ENCODE measurements at places on chromosomes 3 and 15. TPM values are rescaled to one million over a fixed set of nuclear protein-coding genes. Genes with fewer than 3 reads are reported as not detected.

DNA sequence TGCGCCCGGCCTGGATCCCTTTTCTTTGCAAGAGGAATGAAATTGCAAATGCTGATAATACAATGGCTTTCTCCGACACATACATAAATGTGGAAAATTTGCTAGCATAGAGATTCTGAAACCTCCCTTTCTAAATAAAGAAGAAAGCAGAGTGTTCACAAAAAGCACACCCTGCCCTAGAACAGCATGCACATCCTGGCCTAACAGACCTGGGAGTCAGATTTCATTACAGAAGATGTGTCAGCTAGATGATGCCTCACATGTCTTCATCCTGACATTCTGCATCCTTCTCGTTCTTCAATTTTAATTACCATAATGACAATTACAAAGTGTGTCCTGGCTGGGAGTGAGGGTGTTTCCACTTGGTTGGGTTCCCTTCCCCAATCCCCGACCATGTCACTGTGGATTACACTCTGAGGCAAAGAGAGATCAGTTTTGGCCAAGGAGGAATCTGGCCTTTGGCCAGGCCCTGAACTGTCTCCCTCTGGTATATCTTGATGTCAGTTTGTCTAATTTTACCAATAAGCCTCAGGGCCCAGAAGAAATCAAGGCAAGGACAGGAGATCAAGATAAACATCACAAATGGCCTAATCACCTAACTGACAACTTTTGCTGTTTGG, 104.9 kb upstream of the SPATA12 start:
- no peak for DNase-seq
- no peak overlapping the region for H3K4me3 ChIP-seq
- peaks cover 1% of the 10 kb centered on the region for H3K4me1 ChIP-seq
- H3K27me3 ChIP-seq = peaks cover 2% of the 10 kb centered on the region

GRCh38 chr15:48641416-48641815, 4.1 kb downstream of the FBN1 start:
- no peak overlapping the region for H3K4me3 ChIP-seq
- H3K27ac ChIP-seq = no peak overlapping the region
- no peaks in the 10 kb centered on the region for H3K36me3 ChIP-seq
- peaks cover 6% of the 10 kb centered on the region for H3K4me1 ChIP-seq

DNA sequence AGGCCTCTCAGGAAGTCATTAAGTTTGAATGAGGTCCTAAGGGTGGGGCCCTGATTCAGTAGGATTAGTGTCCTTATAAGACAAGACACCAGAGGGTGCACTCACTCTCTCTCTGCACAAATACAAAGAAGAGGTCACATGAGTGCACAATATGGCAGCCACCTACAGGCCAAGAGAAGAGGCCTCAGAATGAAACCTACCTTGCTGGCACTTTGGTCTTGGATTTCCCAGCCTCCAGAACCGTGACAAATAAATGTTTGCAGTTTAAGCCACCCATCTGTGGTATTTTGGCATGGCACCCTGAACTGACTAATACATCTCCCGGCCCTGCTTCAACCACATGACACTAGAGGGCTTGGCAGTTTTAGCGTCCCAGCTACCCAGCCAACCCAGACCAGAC, 73.9 kb upstream of the CHRNB4 start:
- H3K27me3 ChIP-seq = peaks cover 29% of the 10 kb centered on the region
- no peak overlapping the region for H3K27ac ChIP-seq
- DNase-seq = no peak
- H3K4me1 ChIP-seq = peaks cover 7% of the 10 kb centered on the region
- no peak overlapping the region for H3K4me3 ChIP-seq

The GXYLT2 gene
- not detected for total RNA-seq

GRCh38 chr3:69309814-69310213, 76.1 kb downstream of the FRMD4B start:
- H3K27ac ChIP-seq = no peak overlapping the region
- DNase-seq = no peak
- peaks cover 10% of the 10 kb centered on the region for H3K4me1 ChIP-seq
- H3K36me3 ChIP-seq = no peaks in the 10 kb centered on the region
- H3K4me3 ChIP-seq = no peak overlapping the region
- peaks cover 4% of the 10 kb centered on the region for H3K27me3 ChIP-seq

The RAD51 gene
- total RNA-seq = 52.4 TPM

DNA sequence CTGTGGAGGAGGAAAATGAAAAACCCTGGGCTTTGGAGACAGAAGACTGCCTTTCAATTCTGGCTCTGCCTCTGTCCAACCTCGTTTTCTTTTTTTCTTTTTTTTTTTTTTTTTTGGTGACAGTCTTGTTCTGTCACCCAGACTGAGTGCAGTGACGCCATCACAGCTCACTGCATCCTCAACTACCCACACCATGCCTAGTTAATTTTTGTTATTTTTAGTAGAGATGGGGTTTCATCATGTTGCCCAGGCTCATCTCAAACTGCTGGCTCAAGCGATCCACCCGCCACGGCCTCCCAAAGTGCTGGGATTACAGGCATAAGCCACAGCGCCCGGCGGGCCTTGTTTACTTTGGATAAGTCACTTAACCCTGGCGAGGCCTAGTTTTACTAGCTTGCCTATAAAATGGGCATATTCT, 66.3 kb upstream of the SLC25A26 start:
- H3K27ac ChIP-seq = no peak overlapping the region
- H3K4me1 ChIP-seq = no peaks in the 10 kb centered on the region
- no peak for DNase-seq
- H3K4me3 ChIP-seq = no peak overlapping the region
- H3K36me3 ChIP-seq = no peaks in the 10 kb centered on the region

The CNTN6 gene
- not detected for total RNA-seq

GRCh38 chr3:63921741-63922482, 9.7 kb upstream of the SCAANT1 start:
- no peak for DNase-seq
- H3K27me3 ChIP-seq = no peaks in the 10 kb centered on the region
- H3K36me3 ChIP-seq = peaks cover 49% of the 10 kb centered on the region
- no peak overlapping the region for H3K4me3 ChIP-seq

- no peaks in the 10 kb centered on the region for H3K36me3 ChIP-seq
- no peak for DNase-seq
- no peak overlapping the region for H3K4me3 ChIP-seq
- peaks cover 8% of the 10 kb centered on the region for H3K27me3 ChIP-seq
- no peak overlapping the region for H3K27ac ChIP-seq
- H3K4me1 ChIP-seq = no peaks in the 10 kb centered on the region
These were observed 255.6 kb downstream of the ZNF621 start for GRCh38 chr3:40780291-40780924.

GRCh38 chr3:122088531-122088930, 33.4 kb downstream of the CD86 start:
- no peak overlapping the region for H3K27ac ChIP-seq
- no peak overlapping the region for H3K4me3 ChIP-seq
- no peaks in the 10 kb centered on the region for H3K36me3 ChIP-seq
- peaks cover 7% of the 10 kb centered on the region for H3K27me3 ChIP-seq

GRCh38 chr3:187900993-187901755, 155.9 kb upstream of the BCL6 start:
- H3K36me3 ChIP-seq = peaks cover 4% of the 10 kb centered on the region
- no peak overlapping the region for H3K27ac ChIP-seq
- H3K27me3 ChIP-seq = no peaks in the 10 kb centered on the region
- DNase-seq = no peak

The FAM43A gene
- 6.6 TPM for total RNA-seq

The EPHA3 gene
- total RNA-seq = not detected

DNA sequence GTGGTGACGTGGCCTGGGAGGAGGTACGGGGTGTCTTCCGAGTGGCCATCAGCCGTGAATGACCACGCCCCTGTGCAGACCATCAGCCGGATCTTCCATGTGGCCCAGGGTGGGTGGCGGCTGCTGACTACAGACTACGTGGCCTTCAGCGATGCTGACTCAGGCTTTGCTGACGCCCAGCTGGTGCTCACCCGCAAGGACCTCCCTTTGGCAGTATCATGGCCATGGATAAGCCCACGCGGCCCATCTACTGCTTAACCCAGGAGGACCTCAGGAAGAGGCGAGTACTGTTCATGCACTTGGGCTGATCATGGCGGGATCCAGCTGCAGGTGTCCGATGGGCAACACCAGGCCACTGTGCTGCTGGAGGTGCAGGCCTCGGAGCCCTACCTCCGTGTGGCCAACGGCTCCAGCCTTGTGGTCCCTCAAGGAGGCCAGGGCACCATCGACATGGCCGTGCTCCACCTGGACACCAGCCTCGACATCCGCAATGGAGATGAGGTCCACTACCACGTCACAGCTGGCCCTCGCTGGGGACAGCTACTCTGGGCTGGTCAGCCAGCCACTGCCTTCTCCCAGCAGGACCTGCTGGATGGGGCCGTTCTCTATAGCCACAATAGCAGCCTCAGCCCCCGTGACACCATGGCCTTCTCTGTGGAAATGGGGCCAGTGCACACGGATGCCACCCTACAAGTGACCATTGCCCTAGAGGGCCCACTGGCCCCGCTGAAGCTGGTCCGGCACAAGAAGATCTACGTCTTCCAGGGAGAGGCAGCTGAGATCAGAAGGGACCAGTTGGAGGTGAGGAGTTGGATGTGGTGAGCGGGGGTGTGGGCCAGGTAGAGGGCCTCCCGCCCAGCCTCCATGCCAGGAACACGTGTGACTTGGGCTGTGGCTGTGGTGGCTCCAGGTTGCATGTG, 178.4 kb downstream of the TBC1D2B start:
- H3K27ac ChIP-seq = no peak overlapping the region
- H3K27me3 ChIP-seq = no peaks in the 10 kb centered on the region
- peak; percentile 15 for DNase-seq
- no peaks in the 10 kb centered on the region for H3K36me3 ChIP-seq
- no peaks in the 10 kb centered on the region for H3K4me1 ChIP-seq

The SH2D7 gene
- total RNA-seq = 0.11 TPM

DNA sequence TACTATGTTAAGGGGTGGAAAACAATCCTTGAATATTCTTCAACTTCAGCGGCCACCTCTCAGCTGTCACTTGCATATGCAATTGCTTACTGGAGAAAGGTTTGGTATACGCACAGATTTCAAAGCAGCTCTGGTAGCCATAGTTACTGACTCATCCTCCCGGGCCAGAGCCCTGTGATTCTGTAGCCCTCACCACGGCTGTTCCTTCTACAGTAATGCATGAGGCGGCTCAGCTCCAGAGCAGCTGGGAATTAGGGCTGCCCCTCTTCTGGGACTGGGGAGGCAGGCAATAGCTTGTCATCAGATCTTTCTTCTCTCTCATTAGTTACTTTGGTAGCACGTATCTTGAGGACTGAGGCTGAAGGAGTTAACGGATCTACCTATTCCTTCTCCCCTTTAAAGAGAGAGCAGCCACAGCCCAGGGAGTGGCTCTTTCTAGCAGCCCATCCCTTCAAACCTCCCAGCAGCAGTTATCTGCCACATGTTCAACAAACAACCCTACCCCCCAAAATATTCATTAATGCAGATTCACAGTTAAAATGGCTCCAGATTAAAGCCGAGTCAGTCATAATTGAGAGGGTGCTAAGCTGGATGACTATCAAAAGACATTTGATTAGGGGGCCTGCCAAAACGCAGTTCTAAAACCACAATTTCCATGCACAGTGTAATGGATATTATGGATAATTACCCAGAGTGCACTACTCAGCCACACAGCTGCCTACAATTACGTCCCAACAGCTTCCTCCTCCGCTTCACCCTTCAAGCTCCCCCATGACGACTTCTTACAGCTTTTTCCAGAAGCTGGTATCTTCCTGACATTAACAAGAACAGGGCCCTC, 54.7 kb downstream of the ETV5 start:
- H3K27ac ChIP-seq = no peak overlapping the region

GRCh38 chr3:4703054-4703480, 209.9 kb downstream of the ITPR1 start:
- H3K4me1 ChIP-seq = peaks cover 38% of the 10 kb centered on the region
- H3K4me3 ChIP-seq = peak overlapping the region; percentile 32
- H3K27me3 ChIP-seq = no peaks in the 10 kb centered on the region

DNA sequence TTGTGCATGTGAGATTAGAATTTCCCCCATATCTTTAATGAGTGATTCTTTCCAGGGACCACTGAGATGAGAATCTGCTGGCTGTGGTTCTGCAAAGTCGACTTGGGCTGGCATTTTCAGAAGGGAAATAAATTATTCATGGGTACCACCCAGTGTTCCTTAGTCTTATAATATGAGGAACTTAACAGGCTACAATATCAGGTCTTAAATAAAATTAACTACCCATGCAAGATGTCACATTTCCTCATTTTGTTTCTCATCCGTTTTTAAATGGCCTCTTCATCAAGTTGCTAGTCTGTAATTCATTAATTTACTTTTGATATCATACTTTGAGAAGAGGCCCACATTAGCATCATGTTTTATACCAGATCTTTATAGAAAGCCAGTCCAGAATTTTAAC, 58.3 kb upstream of the SKOR1 start:
- H3K4me3 ChIP-seq = no peak overlapping the region
- H3K27ac ChIP-seq = no peak overlapping the region

DNA sequence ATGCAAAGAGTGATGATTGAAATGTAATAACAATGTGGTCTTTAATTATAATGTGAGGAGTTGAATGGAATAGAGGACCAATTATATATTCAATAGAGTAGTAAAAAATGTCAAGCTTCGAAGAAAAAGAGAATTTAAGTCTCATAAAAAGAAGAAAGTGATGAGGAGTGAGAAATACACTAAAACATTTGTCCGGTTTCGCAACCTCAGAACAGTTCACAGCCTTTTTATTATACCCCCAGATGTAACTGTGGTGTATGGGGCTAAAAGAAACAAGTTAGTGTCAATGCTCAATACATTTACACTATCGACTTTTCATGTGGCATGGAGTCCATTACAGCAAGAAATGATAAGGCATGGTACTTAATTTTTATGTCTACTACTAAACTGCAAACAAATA, 386.5 kb upstream of the ATP11B start:
- H3K4me1 ChIP-seq = no peaks in the 10 kb centered on the region
- H3K27me3 ChIP-seq = no peaks in the 10 kb centered on the region
- no peaks in the 10 kb centered on the region for H3K36me3 ChIP-seq

The NPAP1 gene
- total RNA-seq = not detected

The STT3B gene
- 131 TPM for total RNA-seq

GRCh38 chr15:31304751-31305365, 21.8 kb upstream of the KLF13 start:
- DNase-seq = no peak
- no peak overlapping the region for H3K4me3 ChIP-seq
- H3K4me1 ChIP-seq = peaks cover 30% of the 10 kb centered on the region

The SRP14 gene
- 170 TPM for total RNA-seq

GRCh38 chr3:66406163-66406562, 94.7 kb downstream of the LRIG1 start:
- no peaks in the 10 kb centered on the region for H3K27me3 ChIP-seq
- no peak overlapping the region for H3K4me3 ChIP-seq
- no peaks in the 10 kb centered on the region for H3K36me3 ChIP-seq
- H3K4me1 ChIP-seq = no peaks in the 10 kb centered on the region
- H3K27ac ChIP-seq = no peak overlapping the region

The P3H2 gene
- not detected for total RNA-seq

Data from activated naive CD8-positive, alpha-beta T cell treated with anti-CD3 and anti-CD28 coated beads, Interleukin-2, amount 10 ng/mL, durations not matched to agents 7 days and 5 days (primary cell).